ENCODE measurements at places on chromosomes 6 and 20.

GRCh38 chr6:89985751-89986493 lies 91.7 kb downstream of the GJA10 start:
- DNase-seq = no peak

DNA sequence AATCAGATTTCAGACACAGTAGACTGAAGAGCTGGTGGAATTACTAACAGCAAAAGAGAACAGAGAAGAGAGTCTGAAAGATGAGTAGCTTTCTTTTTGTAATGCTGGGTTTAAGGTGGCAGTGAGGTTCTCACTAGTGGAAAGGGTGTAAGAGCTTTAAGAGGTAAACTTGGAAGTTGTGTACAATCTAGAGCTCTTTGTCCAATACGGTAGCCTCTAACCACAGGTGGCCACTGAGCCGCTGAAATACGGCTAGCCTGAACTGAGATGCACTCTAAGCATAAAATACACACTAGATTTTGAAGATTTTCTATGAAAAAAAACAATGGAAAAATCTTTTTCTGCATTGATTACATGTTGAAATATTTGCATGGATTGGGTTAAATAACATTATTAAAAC lies 4.0 kb downstream of the ELOVL2 start:
- DNase-seq = no peak

DNA sequence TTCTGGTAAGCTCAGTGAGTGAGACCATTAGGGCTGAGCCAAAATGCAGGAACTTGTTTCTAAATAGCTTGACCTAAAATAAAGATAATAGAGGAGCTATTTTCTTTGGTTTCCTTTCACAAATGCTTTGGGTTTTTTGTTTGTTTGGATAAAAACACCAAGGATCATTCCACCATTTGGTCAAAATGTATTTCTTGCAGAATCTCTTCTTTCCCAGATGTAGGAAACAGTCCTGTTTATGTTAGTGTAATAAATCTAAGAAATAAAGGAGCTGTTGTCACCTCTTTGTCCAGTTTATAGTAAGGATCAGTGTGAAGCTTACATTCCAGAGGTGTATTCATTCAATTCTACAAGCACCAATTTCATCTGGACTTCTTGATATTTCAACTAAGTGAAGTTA lies 297.8 kb downstream of the GJA1 start:
- no peak for DNase-seq

GRCh38 chr6:143535189-143535614 lies 23.7 kb upstream of the FUCA2 start:
- DNase-seq = no peak

- DNase-seq = no peak
Observed at GRCh38 chr6:16904957-16905356, 143.7 kb upstream of the ATXN1 start.

DNA sequence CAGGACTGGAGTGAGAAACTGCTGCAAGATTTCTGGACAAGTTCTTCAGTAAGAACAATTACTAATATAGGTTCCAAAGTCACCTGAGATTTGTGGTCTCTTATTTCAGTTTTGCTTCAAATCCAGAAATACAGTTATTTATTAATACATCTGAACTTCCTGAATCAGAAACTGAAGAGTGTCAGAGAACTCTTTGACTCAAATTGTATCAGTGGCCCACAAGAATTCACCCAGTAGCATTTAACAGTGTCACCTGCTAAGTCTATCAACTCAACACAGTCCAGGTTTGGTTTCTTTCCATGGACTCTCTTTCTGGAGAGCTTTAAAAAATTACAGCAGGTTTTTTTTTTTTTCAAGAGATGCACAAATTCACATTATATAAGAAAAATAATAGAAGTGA lies 18.8 kb upstream of the NHSL1 start:
- DNase-seq = no peak

GRCh38 chr6:146551545-146551944 lies 7.9 kb downstream of the RAB32 start:
- no peak for DNase-seq

GRCh38 chr6:41663568-41663967 lies 25.3 kb downstream of the MDFI start:
- no peak for DNase-seq

- DNase-seq = no peak
Observed at GRCh38 chr6:80182308-80182707, 75.8 kb downstream of the BCKDHB start.

- DNase-seq = no peak
Observed at GRCh38 chr6:169162249-169162648, 91.4 kb downstream of the THBS2 start.

- no peak for DNase-seq
Observed at GRCh38 chr6:131321589-131321988, 186.3 kb downstream of the AKAP7 start.

DNA sequence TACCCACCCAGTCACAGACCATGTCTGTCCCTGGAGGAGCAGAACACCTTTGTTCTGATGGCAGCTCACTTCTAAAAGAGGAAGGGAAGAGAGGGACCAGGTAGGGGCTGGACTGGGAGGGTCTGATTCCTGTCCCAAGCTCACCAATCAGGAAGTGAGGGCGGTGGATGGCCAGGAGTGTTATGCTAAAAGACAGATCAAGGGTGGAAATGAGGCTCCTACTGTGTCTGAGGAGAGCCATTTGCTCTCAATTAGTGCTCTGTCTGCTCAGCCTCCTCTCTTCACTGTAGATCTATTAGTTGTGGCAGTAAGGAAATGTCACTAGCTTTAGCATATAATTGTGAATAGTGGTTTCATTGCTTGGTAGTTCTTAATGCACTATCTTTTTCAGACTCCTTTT lies 72.5 kb downstream of the ARMC2 start:
- no peak for DNase-seq

- DNase-seq = no peak
Observed at GRCh38 chr6:107698146-107698545, 126.0 kb downstream of the SCML4 start.

DNA sequence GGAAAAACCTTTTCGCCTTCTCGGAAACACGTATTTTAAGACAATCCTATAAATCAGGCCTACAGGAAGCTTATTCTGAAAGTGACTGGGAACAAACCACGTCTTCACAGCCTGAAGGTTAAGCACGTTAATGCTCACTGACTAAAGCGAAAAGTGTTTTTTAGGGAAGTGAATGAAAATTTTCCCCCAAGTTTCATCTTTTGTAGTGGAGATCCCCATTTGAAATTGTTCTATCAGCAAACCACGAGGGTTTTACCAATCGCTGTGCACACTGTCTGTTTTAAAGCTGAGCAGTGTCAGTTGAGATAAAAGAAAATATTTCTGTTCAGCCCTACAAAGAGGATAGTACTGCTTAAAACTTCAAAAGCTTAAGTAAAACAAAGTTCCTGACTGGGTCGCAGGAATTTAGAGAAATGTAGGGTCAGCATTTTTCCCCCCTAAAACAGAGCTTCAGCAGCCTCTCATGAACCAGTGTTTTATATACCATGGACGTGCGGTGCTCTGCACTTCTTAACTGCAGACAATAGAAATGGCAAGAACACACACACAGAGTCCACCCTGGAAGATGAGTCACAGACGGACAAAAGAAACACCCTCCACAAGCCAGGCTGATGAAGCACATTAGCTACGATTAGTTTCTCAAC lies 34.9 kb downstream of the SLC22A23 start:
- DNase-seq = no peak

Measured in ascending aorta (tissue), 2 donors.